ENCODE measurements at places on chromosomes 4 and X. TPM values are rescaled to one million over a fixed set of nuclear protein-coding genes. Genes with fewer than 3 reads are reported as not detected.

- DNase-seq, result no peak
Measured at GRCh38 chr4:174650711-174651355, 128.5 kb upstream of the HPGD start.

DNA sequence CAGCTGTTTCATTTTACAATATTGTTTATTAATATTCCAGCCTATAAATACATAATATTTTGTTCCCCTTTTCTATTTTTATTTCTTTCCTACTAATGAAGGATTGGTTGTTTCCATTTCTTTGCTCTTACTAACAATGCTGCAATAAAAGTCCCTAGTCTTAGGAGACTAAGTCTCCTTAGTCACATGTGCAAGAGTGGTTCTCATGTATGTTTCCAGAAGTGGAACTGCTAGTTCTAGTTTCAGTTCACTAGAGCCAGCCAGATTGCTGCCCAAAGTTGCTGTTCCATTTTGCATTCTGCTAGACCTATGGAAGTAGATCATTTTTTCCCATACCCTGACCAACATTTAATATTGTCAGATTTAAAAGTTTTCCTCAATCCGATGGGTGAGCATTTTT, 44.3 kb downstream of the CNGA1 start:
- no peak for DNase-seq

DNA sequence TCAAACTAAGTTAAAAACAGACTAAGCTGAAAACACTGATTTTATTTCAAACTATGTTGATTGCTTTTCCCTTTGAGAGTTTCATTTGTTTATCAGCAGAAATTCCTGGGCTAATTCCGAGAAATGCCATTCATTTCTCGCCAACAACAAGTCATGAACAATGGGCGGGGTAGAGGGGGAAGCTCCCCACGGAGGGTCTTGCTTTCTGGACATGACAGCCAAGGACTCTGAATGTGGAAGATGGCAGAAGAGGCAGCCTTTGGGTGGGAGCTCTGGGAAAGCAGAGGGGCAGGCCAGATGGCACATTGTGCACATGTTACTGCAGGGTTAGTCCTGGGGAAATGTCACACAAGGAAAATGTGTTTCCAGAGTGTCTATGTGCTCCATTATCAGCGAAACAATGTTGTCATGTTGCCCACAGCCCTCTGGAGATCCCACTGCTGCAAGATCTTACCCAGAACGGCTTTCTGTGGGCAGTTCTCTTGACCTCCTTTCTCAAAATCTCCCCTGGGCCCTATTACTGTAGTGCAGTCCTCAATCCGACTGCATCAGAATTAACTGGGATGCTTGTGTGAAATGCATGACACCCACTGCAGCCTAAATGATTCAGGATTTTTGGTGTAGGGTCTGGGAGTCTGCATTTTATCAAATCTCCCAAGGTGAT, 45.0 kb downstream of the CHRDL1 start:
- DNase-seq, result no peak

DNA sequence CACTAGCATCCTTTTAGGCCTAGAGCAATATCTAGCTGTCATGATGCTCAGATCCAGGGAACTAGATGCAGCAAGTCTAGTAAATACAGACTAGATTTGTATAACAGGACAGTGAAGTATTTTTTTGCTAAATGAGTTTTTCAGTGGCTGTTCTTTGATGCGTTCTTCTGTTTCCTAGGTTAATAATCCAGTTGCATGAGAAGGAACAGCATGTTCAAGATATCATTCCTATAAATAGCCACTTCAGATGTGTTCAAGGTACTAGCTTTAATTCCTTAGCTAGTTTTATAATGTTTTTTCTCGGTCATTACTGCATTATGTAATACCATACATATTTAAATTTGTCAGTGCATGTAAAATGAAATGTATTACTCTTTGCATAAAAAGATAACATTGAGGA, 4.7 kb downstream of the OCRL start:
- DNase-seq, result no peak

DNA sequence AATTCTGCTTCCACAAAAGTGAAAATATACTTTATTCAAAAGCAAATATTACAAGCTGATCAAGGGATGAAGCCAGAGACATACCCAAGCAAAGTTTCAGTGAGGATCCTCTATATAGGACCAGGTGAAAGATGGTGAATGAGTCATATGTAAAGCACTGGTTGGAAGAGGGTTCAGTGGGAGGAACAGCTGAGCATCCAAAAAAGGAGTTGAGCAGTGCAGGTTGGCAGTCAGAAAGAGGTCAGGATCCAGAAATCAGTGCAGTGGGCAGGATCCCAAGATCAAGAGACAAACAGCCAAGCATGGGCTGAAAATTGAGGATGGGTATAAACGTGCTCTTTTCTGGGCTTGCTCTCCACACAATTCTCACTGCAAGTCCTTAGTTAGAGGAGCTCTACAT, 30.3 kb downstream of the OTC start:
- DNase-seq, result no peak

DNA sequence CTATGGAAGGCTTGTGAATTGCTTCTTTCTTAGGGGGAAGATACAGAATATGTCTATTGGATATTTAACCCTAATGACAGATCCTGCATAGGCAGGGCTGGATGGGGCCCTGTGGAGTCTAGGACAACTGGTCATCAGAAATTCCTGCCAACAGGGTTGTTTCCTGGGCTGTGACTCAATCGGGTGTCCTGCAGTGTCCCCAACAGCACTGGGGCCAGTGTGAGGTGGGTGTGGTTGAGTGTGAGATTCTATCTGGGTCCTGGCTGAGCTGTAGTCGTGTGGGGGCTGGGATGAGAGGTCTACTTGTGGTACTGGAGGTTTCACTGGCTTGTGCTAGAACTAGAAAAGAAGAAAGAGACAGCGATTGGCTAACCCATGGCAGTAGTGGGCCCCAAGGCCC, 87.3 kb upstream of the WDR1 start:
- DNase-seq, result no peak

DNA sequence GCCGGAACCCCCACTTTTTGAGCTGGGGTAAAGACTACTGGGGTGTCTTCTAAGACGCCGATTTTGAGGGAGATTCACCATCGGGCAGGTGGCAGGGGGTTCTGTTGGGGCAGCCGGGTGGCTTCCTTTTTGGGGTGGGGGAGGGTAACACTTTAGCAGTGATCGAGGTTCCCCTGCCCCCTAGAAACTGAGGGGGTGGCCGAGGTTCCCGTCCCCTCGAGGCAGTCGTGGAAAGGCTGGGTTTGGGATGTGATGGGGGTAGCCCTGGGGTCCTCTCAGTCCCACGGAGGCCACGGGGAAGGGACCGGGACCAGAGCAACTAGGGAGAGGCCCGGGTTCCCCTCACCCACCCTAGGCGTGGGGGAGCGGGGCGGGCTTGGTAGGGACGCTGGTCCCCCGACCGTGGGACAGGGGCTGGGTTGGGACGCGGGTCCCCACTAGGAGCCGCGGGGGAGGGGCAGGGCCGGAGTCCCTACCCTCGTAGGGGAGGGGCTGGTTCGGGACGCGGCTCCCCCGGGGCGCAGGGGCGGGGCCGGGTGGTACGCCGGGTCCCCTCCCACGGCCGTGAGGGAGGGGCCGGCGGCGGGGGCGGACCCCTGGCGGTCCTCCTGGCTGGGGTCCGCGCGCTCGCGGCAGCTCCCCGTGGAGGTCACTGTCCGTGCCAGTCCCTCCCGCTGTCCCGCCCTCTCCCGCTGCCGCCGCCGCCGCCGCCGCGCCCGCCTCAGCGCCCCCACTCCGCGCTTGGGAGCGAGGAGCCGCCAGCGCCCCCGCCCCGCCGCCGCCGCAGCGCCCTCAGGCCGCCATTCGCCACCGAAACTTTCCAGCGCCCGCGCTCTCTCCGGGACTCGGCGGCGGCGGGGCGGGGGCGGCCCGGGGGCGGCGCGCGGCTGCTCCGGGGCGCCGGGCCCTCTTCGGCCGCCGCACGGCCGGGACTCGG, at the start of gene TBL1X:
Gene TBL1X (plus strand): TSS at position 624 of the 937 bp plus-strand sequence. CDS start 188,529 bp downstream, outside the sequence.
- peak; percentile 91 for DNase-seq

- no peak for DNase-seq
Measured at GRCh38 chr4:52825460-52826090, 36.5 kb upstream of the RASL11B start.

DNA sequence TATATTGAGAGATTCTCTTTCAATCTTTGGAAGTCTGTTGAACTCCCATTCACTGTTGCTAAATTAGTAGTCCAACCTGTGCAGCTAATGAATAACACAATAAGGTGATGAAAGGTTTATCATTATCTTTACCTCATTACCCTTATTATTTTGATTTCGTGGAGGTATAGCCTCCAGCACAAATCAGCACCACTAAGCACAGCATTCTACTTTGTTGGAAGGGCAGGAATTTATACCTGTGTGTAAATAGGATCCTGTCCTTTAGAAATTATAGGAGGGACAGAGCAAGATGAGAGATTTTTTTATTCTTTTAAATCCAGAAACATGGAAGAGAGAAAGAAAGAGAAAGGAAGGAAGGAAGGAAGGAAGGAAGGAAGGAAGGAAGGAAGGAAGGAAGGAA, 454.1 kb downstream of the PDGFC start:
- DNase-seq, result no peak

DNA sequence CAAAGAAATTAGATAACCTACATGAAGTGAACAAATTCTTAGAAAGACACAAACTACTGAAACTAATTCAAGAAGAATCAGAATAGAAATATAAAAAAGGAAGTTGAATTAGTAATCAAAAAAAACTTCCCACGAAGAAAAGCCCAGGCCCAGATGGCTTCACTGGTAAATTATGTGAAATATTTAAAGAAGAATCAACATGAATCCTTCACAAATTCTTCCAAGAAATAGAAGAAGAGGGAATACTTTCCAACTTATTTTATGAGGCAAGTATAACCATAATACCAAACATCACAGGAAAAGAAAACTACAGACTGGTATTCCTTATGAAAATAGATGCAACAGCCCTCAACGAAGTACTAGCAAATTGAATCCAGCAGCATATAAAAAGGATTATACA, 30.7 kb downstream of the MOSPD2 start:
- DNase-seq, result no peak

DNA sequence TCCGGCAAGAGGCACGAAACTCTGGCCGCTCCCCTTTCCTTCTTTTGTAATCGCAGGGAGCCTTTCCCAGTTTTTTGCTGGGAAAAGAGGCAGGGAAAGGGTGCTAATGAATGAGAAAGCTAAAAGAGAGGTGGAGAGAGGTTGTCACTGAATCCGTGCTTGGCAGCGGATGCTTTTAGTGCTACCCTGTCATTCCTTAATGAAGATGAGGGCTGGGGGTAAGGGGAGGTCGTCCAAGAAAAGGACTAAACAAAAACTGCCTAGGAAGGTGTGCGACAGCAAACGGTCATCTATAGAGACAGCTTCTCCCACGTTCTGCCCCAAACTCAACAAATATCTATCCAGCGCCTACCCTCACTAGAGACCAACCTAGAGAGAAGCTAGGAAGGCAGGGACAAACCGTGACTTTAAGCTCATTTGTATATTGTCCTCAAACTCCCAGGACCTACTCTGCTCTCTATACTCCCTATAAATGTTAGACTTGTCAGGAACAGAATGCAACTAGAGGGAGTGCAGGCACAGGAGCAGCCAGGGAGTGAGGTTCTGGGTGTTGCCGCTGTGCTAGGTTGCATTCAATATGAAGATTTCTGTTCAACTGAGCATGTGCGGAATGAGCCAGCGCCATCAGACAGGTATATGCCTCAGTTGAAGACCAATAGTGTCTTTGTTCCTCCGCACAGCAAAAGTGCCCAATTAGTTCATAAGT, 777 bp upstream of the CASK start:
- no peak for DNase-seq

Gene ADH7
- total RNA-seq, result 0.30 TPM

- DNase-seq, result no peak
Measured at GRCh38 chrX:84909151-84909550, 94.5 kb upstream of the APOOL start.

DNA sequence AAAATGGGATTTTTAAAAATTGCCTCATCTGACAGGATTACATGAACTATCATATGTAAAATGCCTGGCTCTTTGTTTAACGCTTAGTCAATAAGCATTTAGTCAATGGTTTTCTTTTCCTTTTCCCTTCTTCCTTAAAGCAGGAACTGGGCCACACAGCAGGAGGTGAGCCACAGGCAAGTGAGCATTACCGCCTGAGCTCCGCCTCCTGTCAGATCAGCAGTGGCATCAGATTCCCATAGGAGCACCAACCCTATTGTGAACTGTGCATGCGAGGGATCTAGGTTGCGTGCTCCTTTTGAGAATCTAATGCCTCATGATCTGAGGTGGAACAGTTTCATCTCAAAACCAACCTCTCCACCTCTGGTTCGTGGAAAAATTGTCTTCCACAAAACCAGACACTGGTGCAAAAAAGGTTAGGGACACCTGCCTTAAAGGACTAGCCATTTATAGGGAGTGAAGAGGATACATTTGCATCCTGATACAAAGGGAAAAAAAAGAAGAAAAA, 306.1 kb downstream of the FBXW7 start:
- DNase-seq, result no peak

- DNase-seq, result no peak
Measured at GRCh38 chr4:158079661-158080060, 93.2 kb downstream of the GASK1B start.

DNA sequence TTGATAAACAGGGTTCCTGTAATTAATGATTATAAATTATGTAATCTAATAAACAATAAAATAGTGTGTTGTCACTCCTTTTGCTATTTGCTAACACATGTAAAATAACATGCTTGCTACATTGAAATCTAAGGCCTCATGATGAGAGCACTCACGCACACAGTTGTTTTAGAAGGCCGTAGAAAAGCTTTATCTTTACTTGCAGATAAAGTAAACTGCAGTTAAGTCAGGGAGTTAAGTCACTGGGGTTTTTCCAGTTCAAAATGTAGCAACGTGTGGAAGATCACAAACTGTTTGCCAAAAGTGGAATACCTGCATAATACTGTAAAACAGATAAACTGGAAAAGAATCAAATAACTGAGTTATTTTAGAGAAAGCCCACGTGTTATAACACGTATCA, 187.3 kb upstream of the PACRGL start:
- DNase-seq, result no peak

Gene DOCK11
- 20.6 TPM for total RNA-seq

GRCh38 chrX:74434336-74434735, 13.0 kb downstream of the SLC16A2 start:
- no peak for DNase-seq

Gene ARMCX2
- 12.0 TPM for total RNA-seq

DNA sequence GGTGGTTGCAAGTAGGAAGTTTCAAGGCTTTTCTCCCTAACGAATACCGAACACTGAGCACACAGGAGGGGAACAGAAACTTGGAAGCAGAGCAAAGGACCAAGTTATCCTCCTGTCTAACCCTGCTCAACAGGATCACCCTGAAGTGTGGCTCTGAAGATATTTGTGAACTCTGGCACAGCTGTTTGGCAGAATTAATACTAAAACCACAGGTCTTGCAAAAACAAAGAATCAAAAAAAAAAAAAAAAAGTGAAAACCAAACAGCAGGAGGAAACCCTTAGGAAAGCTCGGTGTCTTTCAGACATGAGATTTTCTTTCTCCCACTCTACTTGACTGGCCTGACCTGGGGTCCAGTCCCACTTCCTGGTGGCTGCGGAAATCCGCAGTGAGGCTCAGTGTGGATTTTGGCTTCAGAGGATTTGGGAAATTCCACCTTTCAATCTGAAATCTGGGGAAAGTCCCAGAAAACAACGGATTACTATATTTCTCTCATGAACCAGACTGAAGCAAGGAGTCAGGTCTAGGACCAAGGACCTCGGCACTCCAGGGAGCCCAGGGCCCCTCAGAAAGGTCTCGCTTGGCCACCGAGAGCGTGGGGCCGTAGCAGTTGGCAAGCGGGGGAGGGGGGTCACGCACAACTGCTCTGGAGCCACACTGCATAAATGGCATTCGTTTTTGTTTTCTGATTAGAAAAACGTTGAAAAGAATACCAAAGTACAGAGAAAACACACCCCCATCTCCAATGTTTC, 867 bp downstream of the TIFA start:
- DNase-seq, result peak; percentile 54

Gene PRDM8
- 3.3 TPM for total RNA-seq

Gene ADRA2C
- 2.1 TPM for total RNA-seq

Data from upper lobe of left lung (tissue), 6 donors.